Cardiac septum (tissue), 1 donor: ENCODE measurements at places on chromosomes 6 and 20. TPM values are rescaled to one million over a fixed set of nuclear protein-coding genes. Genes with fewer than 3 reads are reported as not detected.

- no peak for DNase-seq
Observed at GRCh38 chr20:8764344-8764962, 304.4 kb upstream of the PLCB4 start.

DNA sequence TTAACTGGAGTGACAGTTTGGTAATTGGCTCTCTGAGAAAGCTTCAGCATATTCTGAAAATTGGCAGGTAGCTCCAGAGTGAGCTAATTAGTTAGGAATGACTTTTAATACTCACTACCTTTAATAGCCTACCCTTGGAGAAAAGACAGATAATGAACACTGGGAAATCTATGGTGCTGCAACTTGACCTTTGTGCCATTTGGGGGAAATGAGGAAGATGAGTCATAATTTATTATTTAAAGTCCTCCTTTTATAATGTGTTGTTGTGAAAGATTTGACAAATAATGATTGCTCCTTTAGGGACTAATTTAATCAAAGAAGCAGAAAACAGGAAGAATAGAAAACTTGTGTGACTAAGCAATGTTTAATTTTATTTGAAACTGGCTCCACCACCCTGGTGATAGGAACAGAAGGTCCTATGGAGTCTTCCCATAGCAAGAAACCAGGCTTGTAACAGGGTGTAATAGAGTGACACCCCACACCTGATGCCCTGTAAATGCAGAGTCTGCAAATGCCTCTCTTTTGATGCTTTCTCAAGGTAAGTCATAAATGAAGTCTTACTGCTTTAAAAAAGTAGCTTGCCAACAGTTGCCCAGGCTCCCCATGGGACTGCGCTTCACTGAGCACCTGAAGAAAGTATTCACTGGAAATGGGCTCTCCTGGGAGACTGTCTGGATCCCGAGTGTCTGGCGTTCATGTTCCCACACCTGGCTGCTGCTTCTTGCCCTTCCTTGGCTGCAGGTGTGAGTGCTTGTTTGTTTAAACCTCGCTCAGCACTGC, 134.4 kb downstream of the LRRC1 start:
- no peak for DNase-seq

DNA sequence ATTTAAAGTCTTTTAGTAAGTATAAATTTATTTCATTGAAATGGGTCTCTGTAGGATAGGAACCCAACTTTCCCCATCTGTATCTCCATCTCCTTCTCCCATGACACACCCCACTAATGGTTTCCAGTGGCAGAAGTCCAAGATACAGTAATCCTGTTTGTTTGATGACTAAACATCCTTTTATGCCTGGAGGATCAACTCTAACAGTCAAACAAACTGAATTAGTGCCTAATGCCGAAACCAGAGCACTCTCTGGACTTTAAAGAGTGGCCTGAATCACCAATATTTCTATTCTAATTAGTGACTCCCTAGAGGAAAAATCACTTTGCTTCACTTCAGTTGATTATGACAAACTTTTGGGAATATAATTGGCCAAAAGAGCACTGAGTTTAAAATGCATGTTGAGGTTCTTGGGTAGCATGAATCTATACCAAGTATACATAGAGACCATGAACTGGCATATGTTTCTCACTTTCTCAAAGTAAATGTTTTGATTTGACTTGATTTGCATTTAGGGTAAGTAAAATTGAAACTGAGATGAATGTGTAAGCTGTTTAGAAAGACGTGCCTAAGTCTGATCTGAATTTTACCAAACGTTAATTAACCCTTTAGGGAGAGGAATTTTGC, 776.4 kb upstream of the NRSN1 start:
- no peak for DNase-seq

DNA sequence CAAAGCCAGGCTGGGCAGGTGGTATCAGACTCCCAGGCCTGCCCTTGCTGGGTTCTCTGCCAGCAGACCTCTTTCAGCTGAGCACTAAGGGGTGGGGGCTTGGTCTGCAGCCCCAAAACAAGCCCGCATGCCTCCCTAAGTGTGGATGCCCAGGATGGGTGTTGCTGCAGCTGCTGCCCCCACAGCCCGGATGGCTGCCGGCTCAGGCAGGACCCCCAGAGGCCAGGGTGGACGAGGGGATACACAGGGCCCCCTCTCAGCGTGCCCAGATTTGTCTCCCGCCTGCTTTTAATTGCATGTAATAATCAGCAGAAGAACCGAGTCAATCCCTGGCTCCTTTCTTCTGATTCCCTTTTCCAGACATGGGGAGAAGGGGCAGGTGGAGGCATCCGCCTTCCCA, 60.8 kb downstream of the VEGFA start:
- no peak for DNase-seq

The BANF2 gene
- not detected for total RNA-seq

The CDKN1A gene
- 113 TPM for total RNA-seq
